ENCODE measurements at places on chromosomes 7 and 10. TPM values are rescaled to one million over a fixed set of nuclear protein-coding genes. Genes with fewer than 3 reads are reported as not detected.

Gene NUDT5
- total RNA-seq: 19.6 TPM

Gene LIPK
- total RNA-seq: not detected

Gene PTCD1
- 2.6 TPM for total RNA-seq

- peak; percentile 35 for DNase-seq
Measured at GRCh38 chr7:142808802-142809583, 38.2 kb downstream of the PRSS2 start.

- DNase-seq: no peak
Measured at GRCh38 chr10:63833411-63834060, 312.3 kb downstream of the REEP3 start.

- no peak for DNase-seq
Measured at GRCh38 chr7:81506609-81507008, 263.2 kb downstream of the HGF start.
